M059J (cell line): ENCODE measurements at places on chromosomes 6 and 20. TPM values are rescaled to one million over a fixed set of nuclear protein-coding genes. Genes with fewer than 3 reads are reported as not detected.

GRM1 gene
- 0.02 TPM in 2 replicates for total RNA-seq

GDAP1L1 gene
- total RNA-seq, result 0.42 TPM in 1 of 2 replicates, not detected in the other

DNA sequence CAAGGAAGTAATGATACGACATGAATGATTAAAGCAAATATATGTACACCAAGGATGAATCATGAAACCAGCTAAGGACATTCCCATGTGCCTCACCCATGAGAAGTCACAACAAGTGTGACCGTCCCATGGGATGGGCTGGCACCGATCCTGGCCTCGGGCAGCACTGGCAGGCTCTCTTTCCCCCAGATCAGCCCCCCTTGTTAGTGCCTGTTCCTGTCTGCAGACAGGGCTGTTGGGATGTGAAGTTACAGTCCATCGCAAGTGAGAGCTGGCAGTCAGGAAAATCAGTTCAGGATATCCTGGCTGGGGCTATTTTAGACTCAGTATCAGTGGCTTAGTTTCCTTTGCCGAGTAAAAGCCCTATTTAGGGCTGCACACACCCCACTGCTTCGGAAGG is 129.2 kb upstream of the SNX9 start:
- no peak for DNase-seq

DNA sequence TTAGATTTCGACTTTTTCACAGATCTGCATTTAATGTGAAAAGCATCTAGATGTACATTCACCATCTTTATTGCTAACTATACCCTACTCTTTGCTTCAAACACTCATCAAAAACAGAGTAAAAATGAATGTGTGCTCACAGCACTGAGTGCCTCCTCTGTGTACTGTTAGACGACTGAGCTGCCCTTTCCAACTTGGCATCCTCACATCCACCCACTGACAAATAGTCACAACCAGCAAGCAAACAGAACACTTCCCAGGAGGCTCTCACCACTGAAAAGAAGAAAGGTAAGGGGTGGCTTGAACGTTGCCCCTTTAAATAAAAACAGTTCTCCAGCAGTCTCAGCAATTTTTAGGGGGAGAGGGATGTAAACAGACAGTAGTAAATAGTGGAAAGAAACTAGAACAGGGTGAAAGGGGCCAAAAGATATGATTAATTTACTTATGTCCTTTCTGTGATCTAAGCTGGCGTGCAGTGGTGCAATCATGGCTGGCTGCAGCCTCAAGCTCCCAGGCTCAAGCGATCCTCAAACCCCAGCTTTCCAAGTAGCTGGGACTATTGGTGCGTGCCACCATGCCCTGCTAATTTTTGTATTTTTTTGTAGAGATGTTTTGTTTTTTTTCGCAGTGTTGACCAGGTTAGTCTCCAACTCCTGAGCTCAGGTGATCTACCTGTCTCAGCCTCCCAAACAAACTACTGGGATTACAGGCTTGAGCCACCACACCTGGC is 48.7 kb downstream of the IPCEF1 start:
- no peak for DNase-seq

WFDC2 gene
- total RNA-seq, result not detected in 2 replicates

- no peak for DNase-seq
Observed at GRCh38 chr20:889106-889505, 27.0 kb downstream of the ANGPT4 start.

TUBB2A gene
- 278 and 327 TPM in 2 replicates for total RNA-seq

KIF6 gene
- 0.49 and 2.7 TPM in 2 replicates for total RNA-seq

GRCh38 chr6:139337830-139338229 is 36.6 kb downstream of the CITED2 start:
- no peak for DNase-seq

- no peak for DNase-seq
Observed at GRCh38 chr6:2686515-2686914, 64.2 kb downstream of the MYLK4 start.

- DNase-seq, result no peak
Observed at GRCh38 chr20:56624786-56625681, 4.1 kb upstream of the TFAP2C start.

- no peak for DNase-seq
Observed at GRCh38 chr20:34014878-34015277, 21.2 kb downstream of the RALY start.
